OCI-LY7 (cell line): ENCODE measurements at places on chromosomes 2 and 18.

DNA sequence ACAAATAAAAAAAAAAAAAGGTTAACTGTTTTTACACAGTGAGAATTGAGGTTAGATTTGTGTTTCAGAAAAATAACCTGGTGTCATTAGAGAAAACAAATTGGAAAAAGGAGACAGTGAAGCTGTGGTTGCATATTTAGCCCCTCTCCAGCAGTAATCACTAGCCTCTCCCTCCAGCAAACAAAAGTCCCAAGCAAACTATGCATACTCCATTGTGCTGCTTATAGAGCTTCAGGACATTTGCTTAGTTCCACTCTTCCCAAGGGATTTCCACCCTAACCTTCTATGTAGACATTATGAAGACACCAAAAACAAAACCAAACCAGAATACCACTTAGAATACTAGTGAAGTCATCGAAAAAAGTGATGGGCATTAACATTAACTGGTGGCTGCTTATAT lies 534.2 kb upstream of the CDH2 start:
- DNase-seq: no peak

DNA sequence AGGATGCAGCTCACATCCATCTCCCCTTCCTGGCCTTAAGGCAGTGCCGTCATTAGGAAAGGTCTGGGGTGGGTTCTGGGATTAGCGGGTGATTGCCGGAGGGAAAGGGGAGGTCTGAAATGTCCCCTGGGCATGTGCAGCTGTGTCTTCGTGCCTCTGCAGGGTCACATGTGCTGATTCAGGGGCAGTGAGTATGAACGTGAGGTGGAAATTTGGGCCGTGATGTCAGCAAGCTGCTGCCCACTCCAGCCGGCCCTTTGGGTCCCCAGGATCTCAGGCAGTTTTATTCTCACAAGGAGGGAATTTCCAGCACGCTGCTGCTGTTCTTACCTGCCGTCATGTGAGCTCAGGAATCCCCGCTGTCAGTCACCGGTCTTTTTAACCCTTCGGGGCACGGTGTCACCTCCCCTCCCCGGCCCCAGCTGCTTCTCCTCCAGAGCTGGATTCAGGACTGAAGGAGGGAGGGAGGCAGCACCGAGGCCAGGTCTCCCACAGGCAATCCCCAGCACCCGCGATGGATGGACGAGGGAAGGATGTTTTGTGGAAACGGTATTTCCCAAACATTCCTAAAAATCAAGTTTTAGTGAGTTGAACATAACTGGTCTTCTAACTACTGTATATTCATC lies 23.5 kb downstream of the GPR35 start:
- no peak for DNase-seq

GRCh38 chr2:166140932-166141331 lies 13.1 kb upstream of the SCN1A start:
- no peak for DNase-seq

DNA sequence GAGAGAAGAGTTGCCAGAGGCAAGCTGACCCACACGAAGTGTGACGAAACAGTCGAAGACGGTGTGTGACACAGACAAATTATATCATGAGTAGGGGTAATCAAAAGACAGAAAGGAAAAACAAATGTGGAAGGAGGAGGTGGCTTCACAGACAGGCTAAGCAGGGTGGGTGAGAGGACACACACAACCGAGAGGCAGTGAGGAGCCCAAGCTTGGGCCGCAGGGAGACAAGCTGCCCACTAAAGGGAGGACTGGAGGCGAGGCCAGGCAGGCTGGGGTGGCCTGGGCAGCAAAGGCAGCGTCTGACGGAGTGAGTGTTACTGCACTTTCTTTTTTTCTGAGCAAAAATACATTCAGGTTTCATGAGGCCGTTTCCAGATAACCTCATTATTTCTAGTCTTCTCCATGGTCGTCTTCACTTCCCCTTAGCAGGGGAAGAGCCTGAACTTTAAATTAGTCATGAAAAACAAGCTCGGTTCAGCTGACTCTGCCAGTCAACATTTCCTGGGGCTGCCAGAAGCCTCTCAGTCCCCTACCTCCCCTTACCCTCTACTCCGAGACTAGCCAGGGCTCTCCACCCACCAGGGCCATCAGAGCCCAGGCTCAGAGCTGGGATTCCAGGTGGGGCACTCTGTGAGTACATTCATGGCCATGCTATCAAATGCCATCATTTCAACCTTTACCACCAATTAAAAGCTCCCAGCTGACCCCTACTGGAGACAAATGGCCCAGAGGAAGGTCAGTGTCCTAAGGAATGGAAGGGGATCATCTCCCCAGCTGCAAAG lies 13.8 kb upstream of the ZFP36L2 start:
- peak; percentile 52 for DNase-seq

DNA sequence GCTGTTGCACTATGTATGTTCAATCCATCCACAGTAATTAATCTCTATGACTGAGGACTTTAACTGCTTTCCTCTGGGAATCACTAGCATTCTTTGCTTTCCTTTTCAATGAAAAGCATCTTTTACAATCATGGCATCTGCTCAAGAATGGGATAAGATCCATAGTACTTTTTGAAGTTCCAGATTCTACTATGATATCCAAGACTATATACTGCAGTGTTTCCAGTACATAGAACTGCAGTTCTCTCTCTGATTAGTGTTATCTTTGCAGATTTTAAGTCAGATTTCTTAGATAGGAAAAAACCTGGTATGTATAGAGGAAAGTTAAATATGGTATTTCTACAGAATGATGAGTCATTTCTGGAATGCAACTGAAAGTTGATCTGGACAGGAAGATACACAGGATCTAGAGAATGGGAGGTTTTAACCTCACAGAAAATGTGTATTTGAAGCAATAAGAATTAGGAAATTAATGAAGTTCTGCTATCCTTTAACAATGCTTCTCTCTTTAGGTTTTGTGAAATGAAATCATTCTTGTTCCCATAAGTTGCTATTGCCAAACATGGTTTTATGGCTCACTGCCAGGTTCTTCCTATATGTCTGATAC lies 670.7 kb downstream of the ERBB4 start:
- DNase-seq: no peak

DNA sequence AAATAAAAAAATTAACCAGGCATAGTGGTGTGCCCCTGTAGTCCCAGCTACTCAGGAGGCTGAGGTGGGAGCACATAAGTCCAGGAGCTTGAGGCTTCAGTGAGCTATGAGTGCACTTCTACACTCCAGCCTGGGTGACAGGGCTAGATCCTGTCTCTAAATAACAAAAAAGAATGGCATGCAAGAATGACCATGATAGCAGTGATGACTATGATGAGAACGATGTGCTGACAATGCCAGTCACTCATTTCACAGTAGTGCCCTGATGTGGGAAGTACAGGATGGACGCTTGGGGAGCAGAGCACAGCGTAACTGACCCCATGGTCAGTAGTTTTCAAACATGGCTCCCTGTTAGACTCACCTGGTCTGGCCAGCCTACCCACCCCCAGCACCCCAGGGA lies 139.1 kb downstream of the VAPA start:
- DNase-seq: no peak

DNA sequence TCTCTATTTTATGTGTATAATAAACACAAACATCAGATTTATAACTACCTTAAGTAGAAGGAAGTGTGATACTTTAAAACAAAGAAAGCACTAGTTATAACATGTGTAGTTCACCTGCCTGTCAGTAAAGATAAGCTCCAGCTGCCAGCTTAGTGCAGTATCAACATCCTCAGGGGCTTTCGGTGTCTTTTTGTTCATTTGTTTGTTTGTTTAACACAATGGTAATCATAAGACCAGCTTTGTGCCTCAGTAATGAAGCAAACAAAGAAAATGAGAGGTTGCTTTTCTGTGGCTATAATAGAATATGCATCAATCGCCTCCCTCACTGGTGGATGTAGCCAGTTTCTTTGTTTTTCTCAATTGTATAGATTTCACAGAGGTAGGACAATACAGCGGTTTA lies 1499.0 kb upstream of the TMEFF2 start:
- no peak for DNase-seq

DNA sequence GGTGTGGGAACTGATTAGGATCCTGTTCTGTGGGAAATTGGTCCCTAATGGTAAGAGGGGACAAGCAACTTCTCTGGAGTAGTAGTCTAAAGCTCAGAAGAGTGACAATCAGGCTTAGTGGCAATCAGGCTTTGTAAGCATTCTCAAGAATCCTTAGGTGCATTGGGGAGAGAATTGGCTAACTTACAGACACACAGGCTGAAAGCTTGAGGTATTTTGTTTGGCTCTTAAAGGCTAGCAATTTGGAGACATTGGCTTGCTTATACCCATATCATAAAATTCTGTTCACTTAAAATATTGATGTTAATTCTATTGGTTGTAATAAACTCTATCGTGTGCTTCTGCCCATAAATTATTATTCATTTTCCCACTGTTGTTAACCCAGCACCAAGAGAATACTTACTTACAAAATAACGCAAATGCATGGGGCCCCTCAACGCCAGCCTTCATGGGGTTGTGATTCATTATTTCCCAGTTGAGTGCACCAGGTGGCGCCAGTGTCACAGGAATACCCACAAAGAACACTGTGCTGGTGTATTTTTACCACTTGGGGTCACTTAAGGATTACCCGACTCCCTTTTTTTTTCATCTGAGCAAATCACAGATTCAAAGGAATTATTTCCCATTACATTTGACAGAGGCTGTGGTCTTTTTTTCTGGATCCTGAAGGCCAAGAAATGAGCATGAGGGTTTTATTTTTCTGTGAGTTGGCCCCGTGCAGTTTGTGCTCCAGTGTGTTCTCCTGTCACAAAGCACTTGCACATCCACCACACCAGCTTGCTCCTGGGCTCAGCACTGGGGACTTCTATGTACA lies 45.5 kb downstream of the DDX1 start:
- peak; percentile 60 for DNase-seq

DNA sequence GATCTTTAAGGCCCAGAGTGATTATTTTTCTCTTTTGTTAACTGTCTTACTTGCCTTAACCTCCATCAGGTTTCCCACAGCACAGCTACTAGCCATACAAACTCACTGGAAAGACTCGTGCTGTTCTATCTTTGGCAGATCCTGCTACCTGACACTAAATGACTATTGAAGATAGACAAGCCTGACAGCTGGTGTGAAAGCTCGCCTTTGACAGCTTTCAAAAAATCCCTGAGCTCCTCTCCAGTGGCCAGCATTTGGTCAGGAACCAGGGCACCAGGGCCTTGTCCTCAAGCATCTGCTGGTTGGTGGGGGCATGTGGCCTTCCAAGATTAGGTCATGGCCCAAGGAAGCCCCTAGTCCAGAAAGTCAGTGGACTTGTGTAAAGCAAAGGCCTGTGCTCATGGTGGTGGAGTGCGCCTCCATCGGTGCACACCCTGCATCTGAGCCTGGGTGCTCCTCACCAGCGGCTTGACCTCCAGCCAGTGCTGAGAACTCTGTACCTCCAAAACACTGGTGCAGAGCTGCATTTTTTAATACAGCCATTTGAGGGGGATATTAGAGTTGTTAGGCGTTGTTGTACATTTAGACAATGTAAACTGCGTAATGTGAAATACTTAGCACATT lies 158.5 kb downstream of the NCK2 start:
- no peak for DNase-seq

DNA sequence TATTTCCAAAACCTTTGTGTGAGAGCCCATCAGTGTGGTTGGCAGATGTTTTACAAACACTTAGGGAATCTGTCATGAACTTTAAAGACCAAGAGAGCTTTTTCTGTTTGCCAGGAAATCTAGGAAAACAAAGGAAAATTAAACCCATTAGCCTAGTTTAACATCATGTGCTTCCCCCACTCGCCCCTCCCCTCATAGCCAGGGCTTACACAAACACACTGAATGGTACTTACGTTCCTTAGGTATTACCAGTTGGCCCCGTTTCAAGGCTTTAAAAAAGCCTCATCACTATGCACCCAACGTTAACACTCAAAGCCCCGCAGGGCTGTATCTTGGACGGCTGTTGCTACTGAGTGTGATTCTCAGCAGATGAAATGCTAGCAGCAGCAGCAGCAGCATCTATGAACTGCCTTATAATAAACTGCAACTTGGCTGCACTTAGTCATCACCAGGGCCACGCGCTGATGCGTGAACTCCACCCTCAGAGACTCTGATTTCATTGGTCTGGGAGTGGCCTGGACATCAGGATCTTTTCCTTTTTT lies 20.1 kb upstream of the TTC39C start:
- no peak for DNase-seq

DNA sequence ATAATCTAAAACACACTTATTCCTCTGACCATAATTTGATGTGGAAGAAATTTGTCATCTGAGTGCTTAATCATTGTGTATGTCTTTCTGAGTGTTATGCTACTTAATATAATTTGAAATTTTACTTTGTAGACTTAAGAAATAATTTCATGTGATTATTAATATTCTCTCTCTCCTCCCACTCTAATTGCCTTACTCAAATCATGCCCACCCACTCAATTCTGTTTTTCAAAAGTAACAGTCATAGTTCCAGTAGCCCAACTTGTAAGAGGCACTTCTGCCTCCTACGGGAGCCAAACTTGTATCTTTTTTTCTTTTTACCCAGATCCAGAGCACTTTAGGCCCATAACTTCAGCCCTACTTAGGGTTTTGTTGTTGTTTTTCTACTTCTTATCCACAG lies 18.5 kb upstream of the KYNU start:
- DNase-seq: no peak

- no peak for DNase-seq
Measured at GRCh38 chr2:19944205-19944845, 42.5 kb upstream of the TTC32 start.

DNA sequence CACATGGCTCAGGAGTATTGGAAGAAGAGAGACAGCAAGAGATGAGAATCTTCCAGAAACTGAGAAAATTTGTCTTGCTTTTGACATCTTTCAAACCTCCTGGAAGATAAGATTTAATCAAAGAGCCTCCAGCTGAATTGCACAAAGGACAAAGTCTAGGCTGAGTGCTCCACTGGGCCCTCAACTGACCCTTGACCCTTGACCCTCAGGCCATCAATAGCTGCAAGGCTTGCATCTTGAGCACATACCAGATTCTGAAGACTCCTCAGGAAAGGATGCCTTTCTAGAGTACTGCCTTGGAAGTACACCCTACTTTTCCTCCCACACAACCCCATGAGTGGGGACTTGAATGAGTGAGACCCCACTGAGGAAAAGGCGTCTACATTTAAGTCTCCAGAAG lies 1125.5 kb downstream of the BCL11A start:
- no peak for DNase-seq

GRCh38 chr2:179354739-179355537 lies 90.3 kb upstream of the SESTD1 start:
- peak; percentile 5 for DNase-seq

- DNase-seq: no peak
Measured at GRCh38 chr2:39432701-39433100, 4.4 kb downstream of the MAP4K3 start.

DNA sequence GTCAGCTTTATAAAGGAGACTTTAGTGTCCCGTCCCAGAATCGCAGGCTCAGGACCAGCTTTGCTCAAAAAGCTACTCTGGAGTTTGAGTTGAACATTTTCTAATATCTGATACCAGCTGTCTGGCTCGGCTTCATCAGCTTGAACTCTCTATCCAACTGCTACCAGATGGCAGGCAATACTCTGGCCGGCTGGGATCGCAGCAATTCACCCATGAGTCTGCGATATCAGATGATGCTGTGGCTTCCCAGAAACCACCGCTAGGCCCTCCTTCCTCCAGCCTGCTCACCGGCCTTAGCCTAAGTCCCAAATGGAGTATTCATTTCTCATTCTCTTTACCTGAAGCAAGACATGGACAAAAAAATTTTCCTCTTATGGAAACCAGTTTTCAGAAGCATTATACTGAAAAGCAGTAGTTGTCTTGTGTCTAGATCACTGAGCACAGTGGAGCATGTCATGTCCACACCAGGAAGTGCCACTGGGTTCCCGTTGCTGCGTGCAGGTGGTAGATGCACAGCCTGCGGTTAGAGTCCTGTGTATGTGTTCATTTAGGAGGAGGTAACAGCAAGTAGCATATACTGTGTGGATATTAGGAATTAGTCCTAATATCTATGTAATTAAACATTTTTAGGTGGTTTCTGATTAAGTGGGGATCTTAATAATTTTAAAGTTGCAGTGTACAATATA lies 162.0 kb upstream of the SOX11 start:
- no peak for DNase-seq
